SJCRH30 (cell line): ENCODE measurements at places on chromosomes 1 and 21.

DNA sequence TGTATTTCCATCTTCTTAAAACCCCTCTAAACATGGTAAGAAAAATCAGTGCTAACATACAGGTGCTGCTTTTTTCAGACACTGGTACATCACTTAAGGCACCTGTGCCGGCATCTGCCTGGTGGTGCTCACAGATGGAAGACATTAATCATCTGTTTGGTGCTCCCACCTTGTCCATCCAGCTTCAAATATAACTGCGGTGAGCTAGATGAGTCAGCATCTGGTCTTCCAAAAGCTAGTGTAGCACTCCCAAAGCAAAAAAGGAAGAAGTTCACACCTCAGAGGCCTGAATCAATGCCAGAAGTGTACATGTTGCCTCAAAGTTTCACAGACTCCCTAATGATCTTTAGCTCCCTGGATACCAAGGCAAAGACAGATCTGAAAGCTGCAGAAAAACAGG lies 44.4 kb downstream of the TM2D1 start:
- DNase-seq = no peak

DNA sequence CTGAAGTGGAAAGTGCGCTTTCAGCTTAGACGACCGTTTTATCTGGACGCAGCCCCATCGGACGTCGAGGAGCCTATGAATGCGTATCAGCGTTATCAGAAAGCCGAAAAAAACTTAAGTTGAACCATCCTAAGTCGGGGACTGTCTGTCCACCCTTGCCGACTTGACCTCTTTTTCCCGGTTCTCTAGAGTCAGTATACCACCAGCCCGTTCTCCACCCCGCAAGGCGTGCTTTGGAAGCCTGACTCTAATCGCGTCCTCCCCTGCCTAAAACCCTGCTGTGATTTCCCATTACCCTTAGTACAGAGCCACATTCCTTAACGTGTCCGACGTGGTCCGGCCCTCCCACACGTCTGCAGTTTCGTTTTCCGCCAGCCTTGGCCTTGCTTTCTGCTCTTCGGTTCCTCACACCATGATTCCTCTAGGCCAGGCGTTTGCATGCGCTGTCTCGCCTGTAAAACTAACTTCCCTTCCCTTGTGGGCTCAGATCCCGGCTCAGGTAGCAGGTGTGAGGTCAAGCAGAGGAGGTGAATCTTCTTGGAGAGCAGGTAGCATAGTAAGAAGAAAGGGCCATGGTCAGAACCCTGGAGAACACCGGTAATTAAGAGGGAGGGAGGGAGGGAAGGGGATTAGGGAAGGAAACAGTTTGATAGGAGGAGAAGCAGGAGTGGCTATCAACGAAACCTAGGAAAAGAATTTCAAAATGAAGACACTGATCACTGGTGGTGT lies 865 bp downstream of the ADPRS start:
- no peak for DNase-seq

DNA sequence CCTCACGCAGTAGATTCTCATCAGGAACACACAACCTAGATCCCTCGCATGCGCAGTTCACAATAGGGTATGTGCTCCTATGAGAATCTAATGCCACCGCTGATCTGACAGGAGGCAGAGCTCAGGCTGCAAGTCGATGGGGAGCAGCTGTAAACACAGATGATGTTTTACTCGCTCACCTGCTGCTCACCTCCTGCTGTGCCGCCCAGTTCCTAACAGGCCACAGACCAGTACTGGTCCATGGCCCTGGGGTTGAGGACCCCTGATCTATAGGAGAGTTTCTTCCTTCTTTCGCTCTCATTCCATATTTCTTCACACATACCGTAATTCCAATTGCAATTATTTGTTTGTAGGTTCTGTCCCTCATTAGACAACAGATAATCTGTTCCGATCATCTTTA lies 103.4 kb downstream of the CLEC20A start:
- DNase-seq = no peak

DNA sequence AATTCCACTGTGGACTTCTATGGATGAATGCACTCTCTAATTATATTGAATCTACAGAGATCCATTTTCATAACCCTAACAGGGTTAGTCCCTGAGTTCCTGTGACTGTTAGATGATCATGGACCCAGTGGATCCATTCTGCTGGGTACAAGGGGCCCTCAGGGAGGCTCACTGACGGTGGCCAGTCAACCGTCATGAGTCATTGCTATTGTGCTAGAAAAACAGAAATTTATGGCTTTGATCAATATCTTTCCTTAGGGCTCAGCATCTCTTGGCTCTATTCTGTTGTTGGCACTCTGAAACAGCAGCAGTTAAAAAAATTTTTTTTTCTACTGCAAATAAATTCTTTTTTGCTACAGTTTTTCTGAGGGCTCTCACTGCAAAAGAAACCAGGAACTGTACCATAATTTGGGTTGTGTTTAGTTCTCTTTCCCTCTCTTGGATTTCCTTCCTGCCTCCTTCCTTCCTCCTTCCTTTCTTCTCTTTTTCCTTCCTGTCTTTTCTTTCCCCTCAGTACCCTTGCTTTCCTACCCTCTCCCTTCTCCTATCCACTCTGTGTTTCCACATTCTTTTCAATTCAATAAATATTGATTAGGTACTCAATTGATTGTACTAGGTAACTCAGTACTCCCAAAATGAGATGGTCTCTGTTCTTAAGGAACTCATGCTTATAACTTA lies 49.5 kb downstream of the UTP25 start:
- no peak for DNase-seq

DNA sequence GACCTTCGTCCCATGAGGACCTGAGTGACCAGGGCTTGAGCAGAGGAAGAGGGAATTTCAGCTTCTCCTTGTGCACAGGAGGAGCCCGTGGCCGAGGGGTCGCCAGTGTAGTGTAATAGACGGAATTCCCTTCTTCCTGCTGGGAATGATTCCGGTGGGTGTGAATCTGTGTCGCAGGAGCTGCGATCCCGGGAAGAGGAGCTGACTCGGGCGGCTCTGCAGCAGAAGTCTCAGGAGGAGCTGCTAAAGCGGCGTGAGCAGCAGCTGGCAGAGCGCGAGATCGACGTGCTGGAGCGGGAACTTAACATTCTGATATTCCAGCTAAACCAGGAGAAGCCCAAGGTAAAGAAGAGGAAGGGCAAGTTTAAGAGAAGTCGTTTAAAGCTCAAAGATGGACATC lies 34.4 kb downstream of the MAP3K21 start:
- DNase-seq = no peak

DNA sequence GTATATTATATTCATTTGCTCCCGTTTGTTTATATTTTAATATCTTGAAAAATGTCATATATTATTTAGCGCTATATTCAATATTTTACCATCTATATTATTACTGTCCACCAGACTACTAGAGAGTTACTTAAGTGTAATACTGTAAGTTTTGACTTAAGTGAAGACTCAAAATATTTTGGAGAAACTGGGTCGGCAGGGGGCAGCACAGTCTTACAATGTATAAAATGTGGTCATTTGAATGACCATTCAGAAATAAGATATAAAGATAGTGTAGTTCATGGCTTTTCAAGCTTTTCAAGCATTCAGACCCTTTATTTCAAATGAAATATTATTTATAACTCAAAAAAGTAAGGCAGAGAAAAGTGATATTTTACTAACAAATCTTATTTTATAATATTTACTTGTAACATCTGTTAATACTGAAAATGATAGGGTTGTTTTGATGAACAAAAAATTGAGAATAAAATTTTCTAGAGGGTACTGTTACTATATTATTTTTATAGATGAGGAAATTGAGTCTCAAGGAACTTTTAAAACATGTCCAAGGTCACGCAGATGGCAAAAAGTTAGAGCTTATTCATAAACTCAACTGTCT lies 89.0 kb upstream of the SERTAD4 start:
- DNase-seq = peak; percentile 71

GRCh38 chr1:78830321-78830720 lies 176.2 kb downstream of the ADGRL4 start:
- no peak for DNase-seq

DNA sequence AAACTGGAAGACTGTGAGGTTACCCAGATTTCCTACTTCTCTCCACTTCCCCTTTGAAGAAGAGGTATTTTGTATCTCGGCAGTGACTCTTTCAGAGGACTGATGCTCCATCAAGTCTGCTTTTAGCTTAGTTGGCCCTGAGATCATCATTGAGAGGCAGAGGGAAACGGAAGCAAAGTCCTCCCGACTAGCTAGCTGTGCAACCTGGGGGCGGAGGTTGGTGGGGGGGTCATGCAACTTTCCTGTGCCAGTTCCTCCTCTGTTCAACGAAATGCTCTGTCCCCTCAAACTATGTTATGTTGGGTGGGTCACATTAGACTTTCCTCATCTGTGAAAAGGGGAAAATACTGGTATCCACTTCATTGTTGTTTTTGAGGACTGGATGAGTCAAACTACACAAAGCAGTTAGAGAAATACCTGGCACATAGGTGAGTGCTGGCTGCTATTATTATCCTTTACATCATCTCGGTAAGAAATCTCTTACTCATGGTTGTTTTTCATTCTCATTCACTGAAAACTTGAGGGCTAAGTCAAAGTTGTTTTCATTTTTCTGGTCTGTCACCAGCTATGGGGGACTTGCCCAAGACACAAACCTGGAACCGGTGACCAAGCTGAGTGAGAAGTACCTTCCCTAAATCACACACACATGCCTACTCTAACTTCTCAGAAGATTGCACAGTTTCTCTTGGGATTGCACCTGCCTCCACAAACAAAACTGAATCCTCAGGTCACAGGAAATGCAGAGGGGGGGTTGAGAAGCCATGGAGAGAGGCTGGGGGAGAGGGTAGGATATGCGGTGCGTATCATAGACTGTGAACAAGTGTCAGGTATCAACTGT lies 83.3 kb downstream of the ABCA4 start:
- DNase-seq = no peak

DNA sequence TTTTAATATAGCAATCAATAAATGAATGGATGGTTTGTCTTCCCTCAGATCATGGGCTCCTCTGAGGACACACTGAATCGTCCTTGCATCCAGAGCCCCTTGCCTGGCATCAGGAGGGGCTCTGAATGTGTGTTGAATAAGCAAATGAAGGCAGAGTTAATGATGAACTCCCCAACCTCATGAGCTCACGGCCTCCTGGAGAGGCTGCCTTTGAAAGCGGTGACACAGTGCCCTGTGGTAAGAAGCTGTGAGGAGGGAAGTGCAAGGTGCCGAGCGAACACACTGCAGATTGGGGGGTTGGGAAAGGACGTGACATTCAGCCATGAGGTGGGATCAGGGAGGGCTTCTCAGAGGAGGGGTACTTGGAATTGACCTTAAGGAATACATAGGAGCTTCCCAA lies 3.2 kb upstream of the PARS2 start:
- no peak for DNase-seq

GRCh38 chr1:155193275-155193990 lies 14.3 kb downstream of the THBS3 start:
- peak; percentile 90 for DNase-seq

GRCh38 chr1:66298464-66298863 lies 235.5 kb upstream of the SGIP1 start:
- DNase-seq = no peak

- no peak for DNase-seq
These were observed 59.6 kb downstream of the FMN2 start for GRCh38 chr1:240151136-240151735.

GRCh38 chr1:29697391-29697780 lies 461.1 kb downstream of the PTPRU start:
- no peak for DNase-seq

DNA sequence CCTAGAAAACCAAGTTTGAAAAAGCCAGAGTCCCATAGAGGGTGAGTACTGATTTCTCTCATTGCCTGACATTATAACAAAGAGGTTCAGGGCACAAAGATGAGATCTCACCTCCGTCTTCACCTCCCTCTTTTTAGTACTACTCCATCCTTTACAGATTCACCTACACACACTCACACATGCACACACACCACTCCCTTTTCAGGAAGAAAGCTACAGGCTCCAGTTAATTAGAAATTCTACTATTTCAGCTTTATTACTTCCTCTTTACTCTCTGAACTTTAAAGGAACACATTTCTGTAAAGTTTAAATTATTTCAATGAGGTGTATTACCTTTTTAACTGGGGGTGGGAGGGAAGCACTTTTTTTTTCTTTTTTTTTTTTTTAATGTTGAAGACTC lies 59.6 kb upstream of the PRDX6 start:
- no peak for DNase-seq

- DNase-seq = no peak
These were observed 66.2 kb upstream of the RNPC3 start for GRCh38 chr1:103459346-103459745.

DNA sequence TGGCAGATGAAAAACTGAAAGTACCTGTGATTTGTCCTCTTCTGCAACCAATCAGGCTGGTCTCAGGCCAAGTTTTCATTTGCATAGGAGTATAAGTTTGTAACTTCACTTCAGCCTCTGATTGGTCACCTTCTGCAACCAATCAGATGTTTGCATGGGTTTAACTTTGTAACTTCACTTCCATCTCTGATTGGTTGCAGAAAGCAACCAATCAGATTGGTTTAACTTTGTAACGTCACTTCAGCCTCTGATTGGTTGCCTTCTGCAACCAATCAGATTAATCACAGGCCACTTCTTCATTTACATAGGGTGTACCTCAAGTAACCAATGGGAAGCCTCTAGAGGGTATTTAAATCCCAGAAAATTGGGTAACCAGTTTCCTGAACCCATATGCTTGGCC lies 18.9 kb upstream of the TUT4 start:
- DNase-seq = peak; percentile 24
